Type B pancreatic cell (in vitro differentiated cells): ENCODE measurements at places on chromosomes 5 and 9. TPM values are rescaled to one million over a fixed set of nuclear protein-coding genes. Genes with fewer than 3 reads are reported as not detected.

The RORB gene
- 0.43 and 1.7 TPM in 2 replicates for total RNA-seq

DNA sequence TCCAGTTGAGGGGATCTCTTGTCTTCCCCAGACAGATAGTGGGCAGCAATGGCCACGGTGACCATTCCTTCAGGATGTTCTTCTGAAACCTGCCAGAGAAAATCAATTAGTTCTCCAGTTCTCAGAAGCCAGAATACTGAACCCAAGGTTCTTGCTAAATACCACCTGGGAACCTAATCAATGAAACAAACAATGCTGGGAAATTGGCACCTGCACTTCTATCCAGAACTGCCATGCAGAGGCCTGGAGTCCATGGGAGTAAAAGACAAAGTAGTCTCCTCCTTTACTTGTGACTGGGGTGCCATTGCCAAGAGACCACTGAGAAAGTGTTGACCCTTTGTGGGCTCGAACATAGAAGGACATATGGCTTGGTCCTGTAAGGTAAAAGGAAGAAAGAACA, 45.7 kb downstream of the ERMP1 start:
- no peak for DNase-seq
- no peak overlapping the region for H3K4me3 ChIP-seq
- no peaks in the 10 kb centered on the region for H3K27me3 ChIP-seq
- peaks cover 53% of the 10 kb centered on the region for H3K36me3 ChIP-seq
- H3K27ac ChIP-seq = no peak overlapping the region

The FAM163B gene
- not detected in 2 replicates for total RNA-seq

The PRPF4 gene
- total RNA-seq = 27.2 and 38.0 TPM in 2 replicates

- peaks cover 8% of the 10 kb centered on the region for H3K4me1 ChIP-seq
- DNase-seq = no peak
- H3K36me3 ChIP-seq = peaks cover 32% of the 10 kb centered on the region
- peak overlapping the region; percentile 92 for H3K4me3 ChIP-seq
- H3K27me3 ChIP-seq = no peaks in the 10 kb centered on the region
Measured at GRCh38 chr5:27472871-27473270, 434.5 kb upstream of the CDH9 start.

DNA sequence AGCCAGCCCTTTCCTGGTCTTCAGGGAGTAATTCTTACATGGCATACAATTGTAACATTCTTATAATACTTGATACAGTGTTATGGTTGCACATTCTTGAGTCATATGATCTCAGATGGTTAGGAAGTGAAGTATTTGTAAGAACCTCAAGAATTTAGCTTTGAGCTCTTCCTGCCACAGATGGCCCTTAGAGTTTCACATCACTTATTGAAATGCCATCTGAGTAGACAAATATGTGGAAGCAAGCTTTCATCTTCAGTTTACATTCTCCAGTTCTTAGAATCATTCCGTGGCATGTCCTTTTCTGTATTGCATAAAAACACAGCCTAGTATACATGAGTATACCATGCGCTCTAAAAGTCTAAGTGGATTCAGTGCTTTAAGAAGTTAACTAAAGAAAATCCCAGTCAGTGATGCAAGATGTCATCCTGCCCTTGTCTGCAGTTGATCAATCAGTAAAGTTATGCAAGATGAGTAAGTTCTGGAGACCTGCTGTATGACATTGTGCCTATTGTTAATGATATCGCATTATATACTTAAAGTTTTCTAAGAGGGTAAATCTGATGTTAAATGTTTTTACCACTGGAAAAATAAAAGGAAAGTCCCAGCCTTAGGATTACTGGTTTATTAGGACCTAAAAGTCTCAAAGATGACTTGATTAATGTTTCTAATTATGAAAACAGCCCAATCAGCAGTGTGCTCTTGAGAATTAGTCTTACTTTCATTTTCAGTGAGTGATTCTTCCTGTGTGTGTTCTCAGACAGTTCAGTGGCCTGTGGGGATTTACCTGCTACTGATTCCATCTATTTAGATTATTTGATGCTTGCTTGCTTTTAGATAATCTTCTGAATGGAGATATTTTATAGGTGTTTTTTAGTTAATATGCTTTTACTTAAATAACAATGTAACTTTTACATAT, 29.4 kb downstream of the RHOBTB3 start:
- H3K27ac ChIP-seq = peak overlapping the region; percentile 54
- peaks cover 20% of the 10 kb centered on the region for H3K36me3 ChIP-seq
- DNase-seq = no peak
- no peaks in the 10 kb centered on the region for H3K27me3 ChIP-seq
- peak overlapping the region; percentile 5 for H3K4me3 ChIP-seq
